ENCODE measurements at places on chromosomes 1 and 21.

GRCh38 chr1:34842952-34843371 lies 16.6 kb downstream of the SMIM12 start:
- DNase-seq: no peak

- no peak for DNase-seq
Observed at GRCh38 chr1:33010932-33011731, 25.6 kb downstream of the AK2 start.

DNA sequence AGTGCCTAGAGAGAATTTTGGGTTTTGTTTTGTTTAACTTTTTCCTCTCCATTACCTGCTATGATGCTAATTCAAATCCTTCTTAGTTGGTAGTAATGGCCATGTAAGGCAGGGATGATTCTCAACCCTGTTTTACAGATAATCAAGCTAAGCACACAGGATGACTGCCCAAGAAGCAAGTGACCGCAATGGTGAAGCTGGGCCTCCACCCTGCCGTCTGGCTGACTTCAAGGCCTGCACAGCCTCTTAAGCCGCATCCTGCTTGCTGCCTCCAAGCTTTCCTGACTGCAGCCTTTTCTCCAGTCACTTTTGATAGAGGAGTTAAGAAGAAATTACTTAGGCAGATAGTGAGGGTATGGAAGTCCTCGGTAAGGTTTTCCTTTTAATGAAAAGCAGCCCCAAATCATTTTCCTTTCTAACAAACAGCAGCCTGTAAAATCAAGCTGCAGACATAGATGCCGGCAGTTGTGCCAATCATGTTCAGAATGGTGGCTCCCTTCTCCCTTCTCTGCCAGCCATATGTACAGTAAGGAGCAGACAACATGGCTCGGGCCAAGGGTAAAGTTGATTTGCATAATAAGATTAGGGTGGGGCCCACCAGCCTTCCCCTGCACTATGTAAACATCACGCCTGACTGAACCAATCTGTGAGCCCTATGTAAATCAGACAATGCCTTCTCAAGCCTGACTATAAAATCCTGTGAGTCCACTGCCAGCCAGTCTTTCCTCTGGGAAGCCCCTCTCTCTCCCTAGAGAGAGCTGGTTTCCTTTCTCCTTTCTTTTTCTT lies 8.8 kb upstream of the CTBS start:
- DNase-seq: no peak

- DNase-seq: no peak
Observed at GRCh38 chr1:53376041-53376461, 48.2 kb upstream of the LRP8 start.

GRCh38 chr1:239814306-239814881 lies 277.3 kb upstream of the FMN2 start:
- no peak for DNase-seq

- DNase-seq: no peak
Observed at GRCh38 chr1:22661880-22662279, 8.8 kb downstream of the C1QB start.

DNA sequence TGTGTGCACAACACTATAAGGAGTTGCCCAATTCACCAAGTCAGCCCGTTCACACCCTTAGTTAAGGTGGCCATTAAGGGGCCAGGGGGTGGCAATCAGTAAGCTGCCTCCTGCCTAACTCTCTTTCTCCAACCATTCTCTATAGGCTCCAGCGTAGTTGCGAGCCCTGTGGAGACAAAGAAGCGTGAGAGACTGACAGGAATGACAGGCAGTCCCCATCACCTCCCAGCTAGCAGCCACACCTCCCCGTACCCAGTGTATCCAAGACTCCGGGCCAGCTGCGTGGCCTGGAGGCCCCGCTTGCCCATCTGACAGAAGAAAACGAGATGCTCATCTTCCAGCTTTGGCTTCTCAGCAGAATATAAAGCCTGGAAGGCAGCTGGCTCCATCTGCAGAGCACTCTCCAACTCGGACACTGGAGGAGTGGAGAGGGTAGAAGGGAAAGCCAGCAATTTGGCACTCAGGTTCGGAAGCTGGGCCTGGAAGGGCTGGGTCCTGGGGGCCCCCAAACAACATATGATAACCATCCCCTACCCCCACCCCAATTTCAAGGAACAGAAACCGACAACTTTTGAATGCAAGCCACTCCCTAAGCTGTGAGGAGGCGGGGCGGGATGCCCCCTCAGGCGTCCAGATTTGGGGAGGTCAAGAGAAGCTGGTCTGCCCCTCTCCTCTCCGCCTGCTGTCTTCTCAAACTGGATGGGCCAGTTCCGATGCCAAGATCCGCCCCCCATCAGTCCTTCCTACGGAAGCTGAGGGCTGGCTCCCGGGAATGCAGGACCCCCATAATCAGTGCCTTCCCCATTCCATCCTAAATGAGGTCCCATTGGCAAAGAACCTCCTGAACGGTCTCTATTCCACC lies 872 bp downstream of the TSTD1 start:
- DNase-seq: no peak

DNA sequence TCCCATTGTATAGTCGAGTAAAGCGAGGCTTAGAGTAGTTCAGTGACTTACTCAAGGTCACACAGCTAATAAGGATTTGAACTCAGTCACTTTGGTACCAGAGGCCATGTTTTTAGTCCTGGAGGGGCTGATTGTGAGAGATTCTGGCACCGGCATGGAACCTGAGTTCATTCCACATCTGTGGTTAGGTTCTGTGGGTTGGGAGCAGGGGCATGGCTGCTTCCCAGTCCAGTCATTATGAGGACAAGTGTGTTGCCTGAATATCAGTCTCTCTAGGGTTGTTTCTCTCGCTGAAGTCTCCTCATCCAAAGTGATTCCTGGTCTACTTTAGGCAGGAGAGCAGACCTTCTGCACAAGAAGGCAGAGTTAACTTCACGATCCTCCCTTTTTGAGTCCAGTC lies 90.6 kb downstream of the C1orf94 start:
- no peak for DNase-seq

- DNase-seq: no peak
Observed at GRCh38 chr1:43348809-43349593, 9.8 kb upstream of the CDC20 start.

GRCh38 chr1:23376890-23377811 lies 7.5 kb upstream of the ZNF436 start:
- DNase-seq: no peak

DNA sequence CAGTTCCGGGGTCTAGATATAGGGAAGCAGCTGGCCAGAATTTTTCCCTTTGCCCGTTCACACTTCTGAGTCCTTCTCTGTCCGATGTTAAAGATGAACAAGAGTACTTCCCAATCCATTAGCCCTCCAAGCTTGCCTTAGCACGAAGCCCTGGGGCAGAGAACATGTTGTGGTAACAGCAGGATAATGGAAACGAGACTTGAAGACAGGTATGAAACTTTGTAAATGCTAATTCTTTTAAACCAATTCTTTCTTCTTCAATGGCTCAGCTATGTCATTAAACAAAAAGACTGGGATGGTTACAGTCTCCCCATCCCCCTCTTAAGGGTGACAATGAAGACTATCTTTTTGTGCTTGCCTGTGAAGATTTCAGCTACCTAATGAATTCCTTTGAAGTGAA lies 218.5 kb downstream of the PLA2G4A start:
- DNase-seq: no peak

- DNase-seq: no peak
Observed at GRCh38 chr1:29234471-29234870, 1.9 kb upstream of the PTPRU start.

Measured in stimulated activated CD4-positive, alpha-beta T cell treated with anti-CD3 and anti-CD28 coated beads, Interleukin-12 subunit alpha, Interleukin-12 subunit beta, amount 100 ng/mL, for 24 hours (primary cell).